ENCODE measurements at places on chromosomes 5 and 9.
A peak's percentile ranks its signal among the peaks of the same experiment; 100 is the strongest.

DNA sequence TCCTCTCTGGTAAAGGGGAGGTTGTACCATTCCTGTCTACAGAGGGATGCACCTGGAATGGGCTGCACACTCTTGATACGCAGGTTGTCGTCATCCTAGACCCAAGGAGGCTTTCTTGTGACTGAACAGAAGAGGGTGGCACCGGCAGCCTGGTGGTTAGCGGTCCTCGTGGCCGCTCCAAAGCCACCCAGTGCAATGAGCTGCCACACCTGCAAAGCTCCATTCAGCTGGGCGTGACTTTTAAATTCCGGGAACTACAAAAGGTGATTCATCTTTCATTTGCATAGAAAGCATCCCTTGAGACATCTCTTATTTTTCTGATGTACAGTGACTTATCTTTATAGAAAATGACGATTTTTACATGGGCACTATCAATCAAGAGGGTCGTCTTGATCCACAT lies 286.1 kb upstream of the IRX1 start:
- DNase-seq = peak; percentile 45

- DNase-seq = peak; percentile 53
Measured at GRCh38 chr5:141514330-141515133, 25.7 kb downstream of the PCDHGC5 start.

- DNase-seq = no peak
Measured at GRCh38 chr5:91983869-91984268, 600.8 kb upstream of the ARRDC3 start.

GRCh38 chr5:31231177-31231838 lies 37.8 kb downstream of the CDH6 start:
- DNase-seq = no peak

DNA sequence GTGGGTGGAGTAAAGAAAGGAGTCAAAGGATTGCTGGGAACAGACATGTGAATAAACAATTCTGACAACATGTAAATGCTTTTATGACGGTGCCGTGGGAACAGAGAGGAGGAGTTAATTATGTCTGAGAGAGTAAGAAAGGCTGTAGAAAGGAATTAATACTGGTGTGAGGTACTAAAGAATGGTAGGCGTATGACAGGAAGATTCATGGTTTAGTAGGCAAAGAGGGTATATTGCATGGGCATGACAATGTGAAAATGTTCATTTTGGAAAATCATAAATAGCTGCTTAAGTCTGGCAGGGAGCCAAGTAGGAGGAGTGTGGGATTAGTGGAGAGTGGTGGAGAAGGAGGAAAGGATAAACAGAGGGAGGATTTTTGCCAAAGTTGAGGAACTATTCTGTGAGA lies 19.7 kb downstream of the NAA35 start:
- no peak for DNase-seq

DNA sequence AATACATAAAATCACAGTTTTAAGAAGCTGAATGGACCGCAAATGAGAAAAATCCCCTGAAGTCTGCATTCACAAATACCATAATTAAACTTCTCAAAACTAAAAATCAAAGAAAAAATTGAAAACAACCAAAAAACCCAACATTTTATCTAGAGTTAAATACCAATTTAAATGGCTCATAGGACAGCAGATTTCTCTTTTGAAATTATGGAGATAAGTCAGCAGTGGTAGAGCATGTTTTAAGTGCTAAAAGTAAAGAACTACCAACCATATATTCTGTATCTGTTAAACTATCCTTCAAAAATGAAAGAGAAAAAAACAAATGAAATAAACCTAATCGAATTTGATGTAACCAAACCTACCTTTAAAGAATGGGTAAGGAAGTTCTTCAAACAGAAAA lies 862.8 kb downstream of the TAF11L14 start:
- DNase-seq = no peak

GRCh38 chr5:81495286-81495685 lies 101.4 kb upstream of the ACOT12 start:
- DNase-seq = no peak

DNA sequence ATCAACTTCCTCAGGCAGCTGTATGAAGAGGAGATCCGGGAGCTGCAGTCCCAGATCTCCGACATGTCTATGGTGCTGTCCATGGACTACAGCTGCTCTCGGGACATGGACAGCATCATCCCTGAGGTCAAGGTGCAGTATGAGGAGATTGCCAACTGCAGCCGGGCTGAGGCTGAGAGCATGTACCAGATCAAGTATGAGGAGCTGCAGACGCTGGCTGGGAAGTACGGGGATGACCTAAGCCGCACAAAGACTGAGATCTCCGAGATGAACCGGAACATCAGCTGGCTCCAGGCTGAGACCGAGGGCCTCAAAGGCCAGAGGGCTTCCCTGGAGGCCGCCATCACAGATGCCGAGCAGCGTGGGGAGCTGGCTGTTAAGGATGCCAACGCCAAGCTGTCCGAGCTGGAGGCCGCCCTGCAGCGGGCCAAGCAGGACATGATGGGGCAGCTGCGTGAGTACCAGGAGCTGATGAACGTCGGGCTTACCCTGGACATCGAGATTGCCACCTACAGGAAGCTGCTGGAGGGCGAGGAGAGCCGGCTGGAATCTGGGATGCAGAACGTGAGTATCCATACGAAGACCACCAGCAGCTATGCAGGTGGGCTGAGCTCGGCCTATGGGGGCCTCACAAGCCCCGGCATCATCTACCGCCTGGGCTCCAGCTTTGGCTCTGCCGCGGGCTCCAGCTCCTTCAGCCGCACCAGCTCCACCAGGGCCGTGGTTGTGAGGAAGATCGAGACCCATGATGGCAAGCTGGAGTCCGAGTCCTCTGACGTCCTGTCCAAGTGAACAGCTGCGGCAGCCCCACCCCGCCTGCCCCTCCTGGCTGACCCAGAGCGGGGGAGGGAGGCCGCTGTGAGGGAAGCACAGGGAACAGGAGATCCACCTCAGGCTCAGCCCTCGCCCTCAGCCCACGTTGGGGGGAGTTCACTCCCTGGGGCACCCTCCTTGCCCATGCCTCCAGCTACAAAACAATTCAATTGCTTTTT lies 84.0 kb downstream of the SEC61B start:
- DNase-seq = no peak

GRCh38 chr5:78058625-78059024 lies 235.9 kb downstream of the AP3B1 start:
- no peak for DNase-seq

- DNase-seq = no peak
Measured at GRCh38 chr5:1526190-1526631, 2.5 kb upstream of the LPCAT1 start.

DNA sequence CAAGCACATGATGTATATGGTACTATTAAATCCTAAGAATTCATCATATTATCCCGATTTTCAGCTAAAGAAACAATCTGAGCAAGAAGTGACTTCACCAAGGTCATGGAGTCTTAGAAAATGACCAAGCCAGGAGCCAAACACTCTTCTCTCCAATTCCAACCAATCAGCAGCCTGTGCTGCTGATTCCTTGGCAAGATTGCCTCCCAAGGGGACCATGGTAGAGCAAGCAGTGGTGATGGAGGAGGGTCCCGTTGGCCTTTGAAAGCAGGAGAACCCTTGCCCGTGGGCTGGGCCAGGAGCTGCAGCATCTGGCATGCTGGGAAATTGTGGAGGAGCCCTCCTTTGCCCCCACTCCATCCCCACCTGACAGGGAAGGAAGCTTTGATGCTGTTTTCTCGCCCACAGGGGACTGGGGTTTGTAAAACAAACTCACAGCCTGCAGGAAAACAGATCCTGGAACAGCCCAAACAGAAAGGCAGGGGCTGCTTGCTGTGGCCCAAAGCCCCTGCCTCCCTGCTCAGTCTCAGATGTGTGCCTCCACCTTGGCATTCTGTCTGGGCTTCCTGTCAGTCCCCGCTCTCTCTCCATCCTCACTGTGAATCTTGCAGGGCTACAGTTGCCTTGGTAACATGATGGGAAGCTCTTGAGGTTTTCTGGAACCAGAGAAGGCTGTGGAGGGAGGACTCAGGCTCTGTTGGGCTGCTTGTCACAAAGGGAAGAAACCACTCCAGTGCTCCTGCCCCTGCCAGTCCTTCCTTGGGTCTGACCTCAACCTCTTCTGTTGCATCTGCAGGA lies 70.8 kb upstream of the HSPA9 start:
- DNase-seq = no peak

DNA sequence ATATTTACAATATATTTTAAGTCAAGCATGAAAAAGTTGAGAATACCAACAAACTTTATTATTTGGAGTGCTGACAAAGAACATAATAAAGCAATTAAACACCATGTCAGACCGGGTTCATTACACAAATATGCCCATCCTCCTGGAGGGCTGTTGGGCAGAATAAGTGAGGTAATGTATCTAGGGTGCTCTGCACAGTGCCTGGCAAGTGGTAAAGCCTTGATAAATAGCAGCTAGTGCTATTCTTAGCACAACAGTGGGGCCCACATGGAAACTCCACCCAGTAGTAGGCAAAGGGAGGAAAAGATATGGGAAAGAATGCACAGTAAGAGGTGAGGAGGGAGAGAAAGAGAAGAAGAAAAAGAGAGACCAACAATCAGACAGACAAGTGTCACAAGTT lies 97.7 kb downstream of the SLC1A3 start:
- no peak for DNase-seq

DNA sequence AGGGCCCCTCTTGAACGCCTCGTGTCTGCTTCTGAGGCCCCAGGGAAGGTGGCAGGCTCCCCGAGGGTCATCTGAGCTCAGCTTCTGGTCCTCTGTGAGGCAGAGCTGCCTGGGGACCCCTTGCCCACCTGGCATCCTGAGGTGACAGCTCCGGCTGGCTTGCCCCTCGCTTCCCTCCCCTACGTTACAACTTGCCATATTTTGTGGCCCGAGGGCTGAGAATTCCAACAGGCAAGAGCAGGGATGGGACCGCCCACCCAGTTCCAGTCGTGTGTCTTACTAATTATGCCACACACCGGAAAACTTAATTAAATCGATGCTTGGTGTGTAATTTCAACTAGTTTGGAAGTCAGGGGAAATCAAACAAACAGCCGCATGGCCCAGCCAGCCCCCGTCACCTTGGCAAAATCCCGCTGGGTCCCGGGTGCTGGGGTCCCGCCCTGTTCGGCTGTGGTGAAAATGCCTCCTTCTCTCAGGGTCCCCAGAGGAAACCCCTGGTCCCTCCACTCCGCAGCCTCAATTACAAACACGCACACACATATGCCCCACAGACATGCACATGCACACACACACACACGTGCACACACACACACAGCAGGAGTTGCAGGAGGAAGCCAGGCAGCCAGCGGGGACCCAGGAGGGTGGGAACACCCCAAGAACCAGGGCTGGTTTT lies 221.0 kb upstream of the IER5L start:
- DNase-seq = no peak

GRCh38 chr5:141186897-141187512 lies at the start of gene PCDHB9:
Gene PCDHB9, plus strand, starts transcription at chr5:141187161. Its CDS starts 158 bp downstream, at chr5:141187319.
- peak; percentile 29 for DNase-seq

DNA sequence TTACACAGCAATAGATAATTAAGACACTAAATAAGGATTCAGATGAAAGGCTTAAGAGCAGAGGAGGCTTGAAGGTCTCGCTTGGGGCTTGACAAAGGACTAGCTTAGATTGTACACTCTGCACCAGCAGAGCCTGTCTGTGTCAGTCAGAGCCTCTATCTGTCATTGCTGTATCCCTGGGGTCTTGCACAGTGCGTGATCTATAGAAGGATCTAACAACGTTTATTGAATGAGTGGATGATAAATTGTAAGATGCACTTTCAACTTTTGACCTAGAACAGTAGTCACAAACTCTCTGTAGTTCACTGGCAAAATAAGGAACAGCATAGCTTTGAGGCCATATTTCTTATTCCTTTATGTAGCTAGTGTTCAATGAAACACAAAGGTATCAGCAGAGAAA lies 173.5 kb downstream of the ENTREP1 start:
- DNase-seq = no peak

DNA sequence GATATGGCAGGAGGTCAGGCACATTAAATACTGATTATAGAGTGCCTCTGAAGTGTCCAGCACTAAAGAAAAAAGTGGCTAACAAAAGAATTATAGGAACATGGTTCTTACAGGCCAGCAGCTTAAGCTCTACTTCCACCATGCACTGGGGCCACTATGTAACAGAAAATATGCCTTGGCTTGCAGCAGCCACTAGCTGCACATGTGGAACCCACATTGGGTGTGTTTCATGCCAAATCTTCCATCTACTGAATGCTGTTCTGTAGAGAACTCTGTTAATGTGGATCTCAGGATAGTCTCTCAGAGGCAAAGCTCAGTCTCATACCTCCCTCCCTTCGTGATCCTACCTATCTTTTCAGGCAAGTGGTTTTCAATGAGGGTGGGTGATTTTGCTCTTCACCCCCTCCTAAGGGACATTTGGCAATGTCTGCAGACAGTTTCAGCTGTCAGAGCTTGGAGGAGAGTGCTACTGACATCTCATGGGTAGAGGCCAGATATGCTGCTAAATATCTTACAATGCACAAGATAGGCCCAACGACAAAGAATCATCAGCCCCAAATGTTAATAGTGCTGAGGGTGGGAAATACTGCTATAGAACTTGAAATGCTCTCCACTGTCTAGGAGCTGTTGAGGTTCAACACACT lies 218.9 kb downstream of the TARS1 start:
- no peak for DNase-seq

GRCh38 chr9:19969721-19970120 lies 180.9 kb upstream of the SLC24A2 start:
- DNase-seq = no peak

- DNase-seq = no peak
Measured at GRCh38 chr5:127447827-127448226, 69.6 kb upstream of the PRRC1 start.

GRCh38 chr5:162837155-162837554 lies 600.2 kb upstream of the CCNG1 start:
- DNase-seq = no peak

GRCh38 chr5:15003511-15003920 lies 131.9 kb upstream of the ANKH start:
- peak; percentile 83 for DNase-seq

DNA sequence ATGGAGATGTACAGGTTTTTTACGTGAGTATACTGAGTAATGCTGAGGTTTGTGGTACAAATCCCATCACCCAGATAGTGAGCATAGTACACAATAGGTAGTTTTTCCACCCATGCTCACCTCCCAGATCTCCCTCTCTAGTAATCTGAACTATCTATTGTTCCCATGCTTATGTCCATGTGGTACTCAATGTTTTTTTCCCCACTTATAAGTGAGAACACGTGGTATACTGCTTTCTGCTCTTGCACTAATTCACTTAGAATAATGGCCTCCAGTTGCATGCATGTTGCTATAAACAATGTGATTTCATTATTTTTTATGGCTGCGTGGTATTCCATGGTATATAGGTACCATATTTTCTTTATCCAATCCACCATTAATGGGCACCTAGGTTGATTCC lies 593.9 kb downstream of the ANXA1 start:
- DNase-seq = no peak

- DNase-seq = peak; percentile 72
Measured at GRCh38 chr9:107283623-107284616, 841 bp downstream of the RAD23B start.

GRCh38 chr5:34031117-34031516 lies 11.9 kb downstream of the C1QTNF3 start:
- no peak for DNase-seq

Data from urothelium cell line (cell line).